Peyer's patch (tissue), 4 donors: ENCODE measurements at places on chromosomes 1 and 21. TPM values are rescaled to one million over a fixed set of nuclear protein-coding genes. Genes with fewer than 3 reads are reported as not detected.

GRCh38 chr1:183070234-183070922, 47.2 kb downstream of the LAMC1 start:
- H3K36me3 ChIP-seq = no peaks in the 10 kb centered on the region
- no peak for DNase-seq
- H3K4me3 ChIP-seq = no peak overlapping the region
- H3K27me3 ChIP-seq = no peaks in the 10 kb centered on the region

IL19 gene
- total RNA-seq = not detected

CFH gene
- 10.7 TPM for total RNA-seq

- H3K36me3 ChIP-seq = no peaks in the 10 kb centered on the region
- H3K4me3 ChIP-seq = no peak overlapping the region
- H3K27ac ChIP-seq = peak overlapping the region; percentile 86
- no peaks in the 10 kb centered on the region for H3K4me1 ChIP-seq
Observed at GRCh38 chr1:25698252-25698651, 81.7 kb downstream of the MAN1C1 start.

- H3K4me1 ChIP-seq = no peaks in the 10 kb centered on the region
- no peaks in the 10 kb centered on the region for H3K36me3 ChIP-seq
- H3K4me3 ChIP-seq = no peak overlapping the region
- no peak for DNase-seq
- H3K27me3 ChIP-seq = no peaks in the 10 kb centered on the region
Observed at GRCh38 chr1:11790101-11790879, 15.5 kb downstream of the MTHFR start.

DNA sequence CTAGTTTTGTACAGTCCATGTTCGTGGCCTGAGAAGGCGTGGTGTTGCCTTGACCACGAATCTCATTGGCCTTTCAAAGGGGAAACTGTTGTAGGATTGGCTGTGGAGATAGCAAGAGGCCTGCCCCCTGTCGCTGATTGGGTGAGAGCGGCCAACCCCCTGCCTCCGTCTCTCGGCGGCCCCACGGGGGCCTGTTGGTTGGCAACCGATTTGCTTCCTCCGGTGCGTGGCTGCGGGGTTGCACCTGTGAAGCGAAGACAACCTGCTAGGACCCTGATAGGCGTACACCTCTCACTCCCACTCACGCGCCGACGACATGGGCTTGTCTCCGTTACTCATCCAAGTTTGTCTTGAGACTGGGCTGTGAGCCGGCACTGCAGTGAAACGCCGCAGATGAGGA, at the start of gene UBE2U:
Gene UBE2U, plus strand, starts transcription at position 204 of the 400 bp plus-strand sequence. CDS start 428 bp downstream, outside the sequence.
- H3K27ac ChIP-seq = no peak within 1 kb of the TSS
- no peaks in the 10 kb centered on the region for H3K27me3 ChIP-seq
- DNase-seq = no peak
- no peaks in the 10 kb centered on the region for H3K4me1 ChIP-seq
- H3K4me3 ChIP-seq = no peak within 1 kb of the TSS

GRCh38 chr1:145898756-145899155, 11.1 kb downstream of the ITGA10 start:
- no peak overlapping the region for H3K4me3 ChIP-seq
- H3K27me3 ChIP-seq = no peaks in the 10 kb centered on the region
- H3K36me3 ChIP-seq = no peaks in the 10 kb centered on the region
- H3K4me1 ChIP-seq = no peaks in the 10 kb centered on the region

DNA sequence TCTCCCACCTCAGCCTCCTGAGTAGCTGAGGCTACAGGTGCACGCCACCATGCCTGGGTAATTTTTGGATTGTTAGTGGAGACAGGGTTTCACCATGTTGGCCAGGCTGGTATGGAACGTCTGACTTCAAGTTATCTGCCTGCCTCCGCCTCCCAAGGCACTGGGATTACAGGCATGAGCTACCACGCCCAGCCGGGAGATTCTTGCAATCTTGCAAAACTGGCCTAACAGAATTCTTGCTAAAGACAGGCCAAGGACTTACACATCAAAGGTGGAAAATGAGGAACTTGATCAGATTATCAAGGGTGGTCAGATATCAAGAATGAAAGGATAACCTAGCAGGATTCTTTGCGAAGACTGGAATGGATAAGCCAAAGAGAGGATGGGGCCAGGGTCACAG, 98.3 kb upstream of the TIAM1 start:
- no peak for DNase-seq
- no peak overlapping the region for H3K4me3 ChIP-seq
- no peak overlapping the region for H3K27ac ChIP-seq
- H3K27me3 ChIP-seq = no peaks in the 10 kb centered on the region
- H3K36me3 ChIP-seq = no peaks in the 10 kb centered on the region

DNA sequence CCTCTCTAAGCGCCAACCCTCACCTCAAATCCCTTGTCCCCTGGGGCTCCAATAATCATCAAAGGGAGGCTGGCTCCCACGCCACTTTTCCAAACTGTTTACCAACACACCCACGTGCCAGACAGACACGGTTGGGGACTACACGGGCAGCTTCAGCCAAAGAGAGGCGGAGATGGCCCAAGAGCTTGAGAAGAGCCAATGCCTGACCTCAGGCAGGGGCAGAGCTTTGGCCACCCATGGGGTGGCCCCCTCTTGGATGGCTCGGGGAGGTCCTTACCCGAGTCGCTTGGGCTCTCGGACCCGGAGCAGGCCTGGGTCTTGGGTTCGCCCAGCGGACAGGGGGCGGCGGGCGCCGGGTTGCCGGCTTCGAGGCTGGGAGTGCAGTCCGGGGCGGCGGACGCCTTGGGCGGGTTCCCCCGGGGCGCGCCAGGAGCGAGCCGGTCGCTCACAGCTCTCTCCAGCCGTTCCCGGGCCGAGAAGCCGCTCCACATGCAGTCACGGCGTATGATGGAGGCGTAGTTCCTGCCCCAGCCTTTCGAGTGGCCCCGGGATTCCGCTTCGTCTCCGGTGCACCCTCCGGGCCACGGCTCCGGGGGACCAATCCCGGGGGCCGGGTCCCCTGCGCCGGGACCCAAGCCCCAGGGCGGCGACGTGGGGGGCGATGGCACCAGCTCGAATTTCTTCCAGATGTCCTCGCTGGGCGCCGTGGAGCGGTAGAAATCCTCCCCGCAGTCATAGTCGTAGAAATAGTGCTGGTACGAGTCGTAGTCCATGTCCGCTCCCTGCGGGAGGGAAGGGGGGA, 854 bp downstream of the MYCL start:
- no peaks in the 10 kb centered on the region for H3K36me3 ChIP-seq
- peaks cover 26% of the 10 kb centered on the region for H3K4me1 ChIP-seq
- peak overlapping the region; percentile 87 for H3K27ac ChIP-seq

ITPKB gene
- total RNA-seq = 9.5 TPM

KRTAP19-4 gene
- total RNA-seq = not detected

MX1 gene
- 109 TPM for total RNA-seq

GRCh38 chr1:212215910-212216309, 69.3 kb upstream of the PPP2R5A start:
- peaks cover 7% of the 10 kb centered on the region for H3K4me1 ChIP-seq
- H3K27me3 ChIP-seq = no peaks in the 10 kb centered on the region
- no peak for DNase-seq
- no peaks in the 10 kb centered on the region for H3K36me3 ChIP-seq

DNA sequence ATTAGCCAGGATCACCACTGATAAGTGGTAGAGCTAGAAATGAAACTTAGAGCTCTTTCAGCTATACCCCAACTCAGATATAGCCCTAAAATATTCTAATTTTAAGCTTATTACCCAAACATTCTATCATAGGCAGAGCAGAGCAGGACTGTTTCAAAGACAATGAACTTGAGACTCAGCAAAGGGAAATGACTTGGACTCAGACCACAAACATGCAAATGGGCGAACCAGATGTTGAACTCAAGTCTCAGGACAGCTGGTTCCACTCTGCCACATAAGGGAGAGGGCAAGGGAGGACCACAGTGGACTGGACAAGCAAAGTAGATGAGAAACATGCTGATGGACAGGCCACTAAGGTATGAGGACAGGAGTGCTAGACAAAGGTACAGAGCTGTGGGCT, 315.3 kb downstream of the OMA1 start:
- no peak overlapping the region for H3K27ac ChIP-seq
- DNase-seq = no peak
- no peaks in the 10 kb centered on the region for H3K36me3 ChIP-seq

CXADR gene
- total RNA-seq = 198 TPM

SELENBP1 gene
- total RNA-seq = 194 TPM

GRCh38 chr1:21324368-21325141, 34.3 kb upstream of the ECE1 start:
- no peak overlapping the region for H3K4me3 ChIP-seq
- peak overlapping the region; percentile 94 for H3K27ac ChIP-seq

DNA sequence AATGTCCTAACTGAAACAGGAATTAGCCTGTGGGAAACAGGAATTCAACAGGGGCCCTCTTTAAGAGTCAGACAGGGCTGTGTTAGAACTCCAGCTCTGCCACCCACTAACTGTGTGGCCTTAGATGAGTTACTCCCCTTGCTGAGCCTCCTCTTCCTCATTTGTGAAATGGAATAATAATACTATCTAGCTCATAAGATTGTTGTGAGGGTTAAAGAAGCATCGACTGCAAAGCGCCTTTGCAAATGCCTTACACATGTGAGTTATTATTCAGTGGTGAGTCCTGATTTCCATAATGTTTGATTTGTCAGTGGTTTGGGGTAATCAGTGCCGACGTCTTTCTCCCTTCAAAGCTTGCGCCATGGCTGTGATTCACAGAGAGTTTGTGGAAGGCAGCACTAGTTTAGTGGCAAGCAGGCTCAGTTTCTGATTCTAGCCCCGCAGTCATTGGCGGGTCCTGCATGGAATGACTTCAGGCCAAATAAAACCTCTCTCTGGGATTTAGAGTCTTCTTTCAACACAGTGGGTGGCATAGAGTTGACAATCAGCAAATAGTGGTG, 388.5 kb downstream of the PLPP3 start:
- no peak for DNase-seq
- no peaks in the 10 kb centered on the region for H3K4me1 ChIP-seq
- H3K4me3 ChIP-seq = no peak overlapping the region
- no peak overlapping the region for H3K27ac ChIP-seq

DNA sequence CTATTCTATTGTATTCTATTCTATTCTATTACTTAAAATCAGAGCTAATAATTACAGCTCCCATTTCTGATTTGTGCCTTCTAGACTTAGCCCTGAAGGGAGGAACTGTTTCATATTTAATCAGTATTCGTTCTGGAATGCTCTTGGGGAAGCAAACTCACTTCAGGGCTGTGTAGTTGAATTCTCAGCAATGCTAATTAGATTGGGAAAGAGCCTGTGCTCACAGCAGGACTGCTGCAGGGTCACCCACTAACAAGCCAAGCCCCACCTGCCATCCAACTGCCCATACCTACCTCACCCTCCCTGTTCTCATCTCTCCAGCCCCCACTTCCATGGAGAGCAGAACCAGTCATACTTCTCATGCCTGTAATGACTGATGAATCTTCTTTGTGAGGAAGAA, 464.2 kb downstream of the PTPRU start:
- H3K27ac ChIP-seq = no peak overlapping the region
- no peak for DNase-seq
- no peaks in the 10 kb centered on the region for H3K36me3 ChIP-seq
- H3K4me1 ChIP-seq = no peaks in the 10 kb centered on the region
- no peak overlapping the region for H3K4me3 ChIP-seq
- H3K27me3 ChIP-seq = no peaks in the 10 kb centered on the region

FALEC gene
- not detected for total RNA-seq
